Stimulated activated CD4-positive, alpha-beta T cell treated with anti-CD3 and anti-CD28 coated beads, Interleukin-1b, Interleukin-23, amount 100 ng/mL, for 1 hour (primary cell): ENCODE measurements at places on chromosomes 6 and 20.

DNA sequence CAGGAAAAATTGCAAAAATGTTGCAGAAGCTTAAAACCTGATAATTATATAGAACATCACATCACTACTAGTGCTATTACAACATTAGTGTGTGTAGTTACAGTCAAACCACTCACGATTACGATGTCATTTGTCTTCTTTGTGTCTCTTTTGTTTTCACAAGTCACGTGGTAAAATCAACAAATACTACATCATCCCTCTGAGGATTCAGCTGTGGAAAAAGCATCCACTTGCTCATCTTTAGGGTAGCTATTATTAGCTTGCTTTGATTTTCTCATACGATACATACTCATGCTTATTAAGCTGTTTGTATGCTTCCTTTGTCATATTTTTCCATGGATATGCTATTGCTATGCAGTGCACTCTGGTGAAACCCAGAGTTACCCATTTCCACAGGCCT is 22.2 kb upstream of the ATXN1 start:
- DNase-seq, result no peak

GRCh38 chr6:14729129-14729871 is 516.6 kb upstream of the JARID2 start:
- no peak for DNase-seq

DNA sequence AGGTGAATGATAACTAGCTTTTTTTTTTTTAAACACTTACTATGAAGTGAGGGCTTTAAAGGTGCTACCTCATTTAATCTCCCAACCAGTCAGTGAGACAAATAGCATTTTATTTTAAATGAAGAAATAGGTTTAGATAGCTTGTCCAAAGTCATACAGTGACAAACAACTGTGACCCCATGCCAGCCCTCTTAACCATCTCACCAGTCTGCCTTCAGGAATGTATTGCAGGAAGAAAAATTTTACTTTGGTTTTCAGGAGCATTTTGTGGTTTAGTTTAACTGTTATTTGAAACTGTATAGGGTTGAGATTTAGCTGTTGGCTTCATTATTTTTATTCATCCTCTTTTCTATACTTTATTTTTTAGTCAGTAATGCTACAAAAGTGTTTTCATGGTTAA is 18.6 kb downstream of the DSE start:
- DNase-seq, result no peak

DNA sequence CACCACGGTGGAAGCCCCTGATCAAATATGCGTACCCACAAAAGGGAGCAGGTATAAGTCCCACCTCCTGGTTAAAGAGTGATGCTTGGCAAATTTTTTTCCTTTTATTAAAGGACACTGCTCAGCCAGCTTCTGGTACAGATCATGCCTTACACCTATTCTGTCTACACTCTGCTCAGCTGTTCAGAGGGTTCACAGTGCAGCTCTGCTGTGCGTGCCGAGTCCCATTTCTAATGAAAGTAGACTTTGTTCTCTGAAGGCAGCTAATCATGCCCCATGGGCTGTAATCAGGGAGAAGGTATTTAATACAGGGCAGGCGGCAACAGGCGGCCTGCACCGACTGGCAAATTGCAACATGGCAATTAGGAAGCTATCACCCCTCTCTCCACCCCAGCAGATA is 16.3 kb downstream of the LRRC73 start:
- no peak for DNase-seq

GRCh38 chr6:118844915-118845314 is 49.0 kb upstream of the ASF1A start:
- no peak for DNase-seq

DNA sequence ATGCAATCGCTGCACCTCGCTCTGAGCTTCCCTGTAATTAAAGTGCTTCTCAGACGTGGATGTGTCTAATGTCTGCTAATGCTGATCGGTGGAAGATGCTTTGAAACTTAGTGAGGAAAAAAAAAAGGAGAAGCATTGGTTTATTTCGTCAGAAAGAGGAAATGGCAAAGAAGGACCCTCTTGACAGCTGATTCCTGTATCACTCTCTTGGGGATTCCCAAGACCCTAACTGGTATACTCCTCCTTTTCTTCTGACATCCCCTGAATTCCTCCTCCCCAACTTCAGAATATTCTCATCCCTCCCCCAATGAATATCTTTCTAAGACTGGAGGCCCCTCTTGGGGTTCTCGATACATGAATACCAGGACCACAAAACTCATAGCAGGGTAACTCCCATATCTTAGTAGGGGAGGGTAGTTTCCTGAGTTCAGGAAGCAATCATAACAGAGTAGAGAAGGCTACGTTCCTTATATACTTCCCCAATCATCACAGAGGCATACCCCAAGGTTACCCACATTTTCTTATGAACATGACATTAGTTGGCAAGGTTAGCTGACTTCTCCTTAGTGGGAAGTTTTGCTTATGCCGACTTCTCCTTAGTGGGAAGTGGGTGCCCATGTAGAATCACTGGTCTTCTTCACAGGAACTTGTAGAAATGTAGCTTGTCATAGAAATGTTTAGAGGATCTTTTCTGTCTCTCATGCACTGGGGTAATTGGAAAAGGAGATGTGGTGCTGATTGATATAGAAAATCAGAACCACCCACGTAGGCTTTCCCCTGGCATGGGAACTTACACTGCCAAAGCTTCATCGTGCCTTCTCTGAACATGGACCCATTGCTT is 63.8 kb upstream of the ATXN1 start:
- DNase-seq, result no peak
